ENCODE measurements at places on chromosomes 6 and 20.
A peak's percentile ranks its signal among the peaks of the same experiment; 100 is the strongest.

GRCh38 chr6:169847901-169848311 lies 96.5 kb downstream of the ERMARD start:
- no peak for DNase-seq

- no peak for DNase-seq
Observed at GRCh38 chr6:20058121-20058905, 154.0 kb downstream of the MBOAT1 start.

GRCh38 chr6:4008324-4009047 lies 70.5 kb downstream of the FAM217A start:
- DNase-seq = no peak

DNA sequence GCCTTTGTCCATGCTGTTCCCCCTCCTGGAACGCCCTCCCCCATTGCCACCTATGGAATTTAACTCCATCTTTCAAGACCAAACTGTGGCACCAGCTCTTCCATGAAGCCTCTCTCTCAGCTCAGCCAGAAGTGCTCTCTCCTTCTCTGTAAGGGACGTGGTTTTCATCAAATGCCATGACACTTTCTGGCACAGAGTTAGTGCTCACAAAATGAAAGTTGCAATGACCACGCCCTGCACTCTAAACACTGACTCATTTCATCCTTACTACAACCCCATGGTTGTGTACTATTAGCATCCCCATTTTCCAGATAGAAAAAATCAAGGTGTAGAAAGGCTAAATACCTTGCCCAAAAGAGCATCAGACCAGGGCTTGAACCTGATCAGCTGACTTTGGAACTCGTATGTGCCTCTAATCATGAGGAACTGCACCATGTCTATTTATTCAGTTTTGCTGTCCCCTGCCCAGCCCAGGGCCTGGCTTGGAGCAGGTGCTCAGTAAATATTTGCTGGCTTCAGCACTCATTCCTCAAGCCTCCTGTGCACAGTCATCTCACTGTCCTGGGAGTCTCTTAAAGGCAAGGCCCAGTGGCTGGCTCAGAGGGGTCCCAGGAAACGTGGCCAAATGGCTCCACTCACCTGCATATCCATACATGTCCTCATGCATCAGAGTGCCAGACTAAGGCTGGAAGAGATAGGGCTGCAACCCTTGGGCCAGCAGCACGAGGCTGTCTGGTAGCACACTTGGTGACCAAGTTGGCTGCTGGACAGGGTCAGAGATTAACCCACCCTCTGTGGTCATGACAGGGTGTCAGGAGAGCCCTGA lies 77.9 kb downstream of the MRPL14 start:
- no peak for DNase-seq

DNA sequence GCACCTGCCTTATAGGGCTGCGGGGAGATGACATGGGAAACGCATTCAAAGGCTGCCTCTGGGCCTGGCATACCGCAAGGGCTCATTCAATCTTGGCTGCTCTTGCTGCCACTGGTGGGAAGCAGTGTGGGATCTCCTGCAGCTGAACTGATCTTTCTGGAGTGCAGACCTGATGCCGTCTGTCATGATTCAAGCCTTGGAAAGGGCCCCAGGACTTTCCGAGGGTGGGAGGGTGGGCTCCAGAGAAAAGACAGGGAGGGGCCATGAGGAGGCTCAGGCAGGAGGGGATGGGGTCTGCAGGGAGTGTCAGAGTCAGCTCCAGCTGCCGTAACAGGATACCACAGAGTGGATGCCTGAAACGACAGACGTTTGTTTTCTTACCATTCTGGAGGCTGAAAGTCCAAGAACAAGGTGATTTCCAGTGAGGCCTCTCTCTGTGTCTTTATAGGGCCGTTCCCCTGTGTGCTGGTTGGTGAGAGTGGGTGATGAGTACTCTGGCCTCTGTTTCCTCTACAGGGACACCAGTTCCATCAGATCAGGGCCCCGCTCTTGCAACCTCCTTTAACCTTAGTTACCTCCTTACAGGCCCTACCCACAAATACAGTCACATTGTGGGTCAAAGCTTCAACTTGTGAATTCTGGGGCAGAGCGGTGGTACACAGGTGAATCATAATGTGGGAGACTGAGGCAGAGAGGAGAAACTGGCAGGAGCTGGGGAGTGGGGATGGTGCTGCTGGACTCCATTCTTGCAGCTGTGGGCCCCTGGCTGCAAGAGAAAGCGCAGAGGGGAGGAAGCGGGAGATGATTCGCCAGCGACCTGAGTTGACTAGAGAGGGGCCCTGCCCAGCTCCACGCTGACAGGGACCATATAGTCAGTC lies 148.4 kb downstream of the SYCP2 start:
- DNase-seq = no peak

DNA sequence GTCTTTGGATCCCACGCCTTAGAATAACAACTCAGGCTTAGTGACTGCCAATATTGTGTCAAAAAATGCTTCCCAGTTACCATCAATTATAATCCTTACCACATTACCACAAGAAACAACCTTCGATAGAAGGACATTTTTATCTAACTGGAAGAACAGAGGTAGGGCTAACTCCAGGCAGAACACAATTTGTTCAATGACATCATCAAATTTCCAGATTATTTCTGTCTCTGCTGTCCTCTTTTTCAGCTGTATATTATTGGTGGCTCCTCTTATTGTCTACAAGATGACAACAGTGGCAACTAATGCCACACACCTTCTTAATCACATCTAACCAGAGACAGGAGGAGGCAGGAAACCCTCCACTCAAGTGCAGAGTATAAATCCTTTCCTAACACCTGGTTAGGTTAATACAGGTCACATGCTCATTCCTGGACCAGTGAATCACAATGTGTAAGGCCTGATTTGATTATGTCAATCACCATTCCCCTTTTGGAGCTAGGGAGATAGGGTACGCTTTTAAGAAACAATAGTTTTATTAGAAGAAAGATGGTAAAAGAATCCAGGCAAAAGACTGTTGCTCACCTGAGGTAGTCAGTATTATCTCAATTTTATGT lies 18.0 kb downstream of the KHDC1L start:
- no peak for DNase-seq

GRCh38 chr6:106574741-106575458 lies 54.4 kb downstream of the RTN4IP1 start:
- DNase-seq = no peak

DNA sequence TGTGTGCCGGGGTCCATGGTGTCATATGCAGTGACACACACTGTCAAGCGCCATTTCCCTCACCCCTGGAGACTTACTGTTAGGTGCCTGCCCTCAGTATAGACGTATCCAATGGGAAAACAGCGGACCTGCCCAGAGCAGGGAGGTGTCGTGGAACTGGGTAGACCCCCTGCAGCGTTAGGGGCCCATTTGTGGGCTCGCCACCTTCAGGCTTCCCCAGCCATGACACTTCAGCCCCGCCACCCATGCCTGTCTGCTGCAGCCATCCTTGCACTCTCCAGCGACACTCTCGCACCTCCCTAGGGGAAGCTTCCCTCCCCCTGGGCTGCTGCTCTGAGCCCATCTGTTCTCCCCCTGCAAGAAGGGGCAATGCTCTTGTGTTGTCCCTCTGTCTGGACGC lies 43.2 kb downstream of the STK35 start:
- no peak for DNase-seq

DNA sequence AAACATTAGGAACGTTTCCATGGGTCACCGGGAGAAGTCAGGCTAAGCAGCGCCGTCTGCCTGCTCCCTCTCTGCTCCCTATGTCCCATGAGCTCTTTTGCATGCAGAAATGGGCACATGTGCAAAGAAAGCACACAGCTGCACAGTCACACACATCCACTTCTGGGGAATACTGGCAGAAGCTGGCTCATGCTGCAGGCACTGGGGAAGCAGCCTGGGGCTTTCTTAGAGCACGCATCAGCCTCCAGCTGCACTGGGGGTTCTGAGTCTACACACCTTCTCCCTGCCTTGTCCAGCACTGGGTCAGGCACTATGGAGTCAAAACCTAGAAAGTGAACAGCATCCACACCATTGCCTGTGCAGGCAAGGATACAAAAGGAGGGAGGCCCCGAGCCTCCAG lies 76.1 kb upstream of the FOXQ1 start:
- DNase-seq = no peak

DNA sequence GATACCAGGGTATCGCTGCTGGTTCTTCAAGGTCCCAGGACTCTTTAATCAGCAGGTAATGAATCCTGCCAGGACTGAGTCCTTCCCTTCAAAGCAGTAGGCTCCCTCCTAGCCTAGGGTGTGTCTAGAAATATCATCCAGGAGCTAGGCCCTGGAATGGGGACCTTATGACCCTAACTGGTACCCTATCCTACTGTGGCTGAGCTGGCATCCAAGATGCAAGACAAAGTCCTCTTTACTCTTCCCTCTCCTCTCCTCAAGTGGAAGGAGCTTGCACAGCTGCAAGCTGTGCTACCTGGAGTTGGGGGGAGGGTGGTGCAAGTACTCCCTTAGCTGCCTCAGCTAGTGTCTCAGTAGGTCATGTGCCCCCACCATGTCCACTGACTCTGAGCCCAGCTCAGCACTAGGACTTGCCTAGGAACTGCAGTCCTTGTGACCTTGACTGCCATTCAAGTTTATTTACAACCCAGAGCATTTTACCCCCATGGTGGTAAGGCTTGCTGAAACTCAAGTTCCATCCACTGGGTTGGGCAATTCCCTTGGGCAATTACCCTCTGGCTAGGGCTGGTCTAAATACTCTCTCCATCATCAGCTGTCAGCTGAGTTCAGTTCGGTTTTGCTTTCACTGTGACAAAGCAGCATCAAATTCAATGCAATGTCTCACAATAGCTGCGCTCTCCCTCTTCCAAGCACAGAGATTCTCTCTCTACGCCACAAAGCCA lies 48.4 kb upstream of the TOP1 start:
- DNase-seq = no peak

DNA sequence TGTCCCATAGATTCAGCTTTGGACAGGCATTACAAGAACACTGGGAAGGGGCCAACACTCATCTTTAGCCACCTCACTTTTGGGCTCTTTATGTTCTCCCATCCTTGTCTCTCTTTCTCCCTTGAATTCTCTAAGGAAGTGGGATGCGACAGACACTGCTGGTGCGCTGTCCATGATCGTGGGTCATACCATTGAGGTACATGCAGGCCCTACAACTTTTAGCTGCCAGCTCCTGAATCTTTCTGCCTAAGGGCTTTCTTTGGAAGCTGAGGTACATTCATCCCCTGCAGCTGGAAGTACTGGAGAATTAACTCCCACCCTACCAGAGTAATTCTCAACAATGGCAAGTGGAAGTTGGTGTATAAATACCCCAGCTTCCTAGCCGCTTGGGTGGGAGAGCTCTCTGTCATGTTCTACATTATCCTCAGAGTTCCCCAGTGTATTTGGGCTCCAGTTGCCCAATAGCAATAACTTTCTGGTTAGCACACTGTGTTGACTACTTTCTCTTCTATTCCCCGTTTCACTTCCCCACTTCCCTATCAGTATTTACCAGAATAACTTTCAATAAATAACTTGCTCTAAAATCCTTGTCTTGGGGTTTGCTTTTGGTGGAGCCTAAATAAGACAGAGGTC lies 309.4 kb upstream of the RNF24 start:
- no peak for DNase-seq

GRCh38 chr20:32626859-32627636 lies 41.9 kb upstream of the NOL4L start:
- DNase-seq = no peak

GRCh38 chr6:2749969-2750600 lies 637 bp downstream of the MYLK4 start:
- DNase-seq = peak; percentile 45

GRCh38 chr20:38195521-38195920 lies 30.5 kb upstream of the TGM2 start:
- no peak for DNase-seq

DNA sequence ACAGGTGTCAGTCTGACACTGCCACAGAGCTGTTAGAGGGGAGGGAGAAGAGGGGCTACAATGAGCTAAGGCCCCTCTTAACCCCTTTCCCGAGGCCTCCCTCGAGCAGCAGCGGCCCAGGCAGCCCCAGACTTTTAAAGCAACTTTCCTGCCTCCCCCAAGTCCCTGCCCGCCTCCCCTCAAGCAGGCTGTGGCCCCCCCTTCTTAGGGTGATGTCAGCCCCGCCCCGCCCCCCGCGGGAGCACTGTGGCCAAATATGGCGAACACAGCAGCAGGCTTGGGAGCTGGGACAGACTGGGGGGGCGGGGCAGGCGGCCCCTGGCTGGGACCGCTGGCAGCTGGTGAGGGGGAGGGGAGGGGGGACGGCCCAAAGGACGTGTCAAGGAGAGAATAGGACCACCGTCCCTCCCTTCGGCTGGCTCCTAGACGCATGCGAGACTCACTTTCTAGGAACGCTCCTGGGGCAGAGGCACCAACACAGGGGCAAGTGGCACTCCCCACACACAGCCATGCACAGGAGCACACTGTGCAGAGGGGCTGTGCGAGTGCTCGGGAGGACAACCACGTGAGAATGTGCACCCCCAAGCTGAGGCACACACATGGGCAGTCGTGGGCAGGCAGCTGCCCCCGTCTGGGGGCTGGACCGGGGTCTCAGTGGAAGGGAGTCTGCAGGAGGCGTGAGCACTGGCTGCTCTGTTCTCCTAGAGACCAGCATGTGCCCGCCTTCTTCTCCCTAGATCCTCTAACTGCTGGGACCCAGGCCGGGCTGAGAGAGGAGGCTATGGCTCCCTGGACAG lies 6.7 kb downstream of the TEAD3 start:
- no peak for DNase-seq

DNA sequence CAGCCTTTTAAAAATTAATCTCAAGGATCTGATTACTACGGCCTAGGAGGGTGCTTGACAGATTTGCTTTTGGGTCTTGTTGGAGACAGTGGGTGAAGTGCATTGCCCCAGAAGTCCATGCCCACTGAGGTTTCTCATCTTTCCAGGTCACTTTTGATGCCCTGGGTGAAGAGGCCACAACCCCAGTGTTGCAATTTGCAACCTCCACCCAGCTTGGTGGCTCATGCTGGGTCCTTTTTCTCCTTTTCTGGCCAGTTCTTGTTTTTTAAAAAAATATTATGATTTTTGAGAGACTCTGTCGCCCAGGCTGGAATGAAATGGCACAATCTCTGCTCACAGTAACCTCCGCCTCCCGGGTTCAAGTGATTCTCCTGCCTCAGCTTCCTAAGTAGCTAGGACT lies 9.4 kb downstream of the STX11 start:
- no peak for DNase-seq

DNA sequence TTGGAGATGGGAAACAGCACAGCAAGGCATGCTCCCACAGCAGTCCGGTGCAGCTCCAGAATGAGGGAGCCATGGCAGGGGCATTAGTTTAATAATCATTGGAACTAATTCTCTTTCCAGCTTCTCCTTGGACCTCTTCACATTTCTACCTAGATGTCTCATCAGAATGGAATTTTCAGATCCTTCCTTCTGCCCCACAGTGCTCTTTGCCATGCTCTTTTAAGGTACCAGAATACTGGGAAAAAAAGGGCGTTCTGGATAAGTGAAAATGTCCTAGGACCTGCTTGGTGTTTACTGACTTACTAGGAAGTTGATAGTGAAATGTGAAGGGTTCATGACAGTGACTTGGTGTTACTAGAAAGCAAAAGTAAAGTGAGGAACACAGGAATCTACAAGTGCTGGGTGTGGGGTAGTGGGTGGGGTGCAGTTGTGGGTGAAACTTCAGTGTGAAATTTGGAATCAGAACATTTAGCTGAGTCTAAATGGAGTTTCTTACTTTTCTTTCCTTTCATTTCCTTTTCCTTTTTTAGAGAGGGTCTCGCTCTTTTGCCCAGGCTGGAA lies 207.1 kb downstream of the ARID1B start:
- no peak for DNase-seq

GRCh38 chr6:6105472-6106036 lies 98.8 kb upstream of the NRN1 start:
- no peak for DNase-seq
